ENCODE measurements at places on chromosomes 16 and 17.

DNA sequence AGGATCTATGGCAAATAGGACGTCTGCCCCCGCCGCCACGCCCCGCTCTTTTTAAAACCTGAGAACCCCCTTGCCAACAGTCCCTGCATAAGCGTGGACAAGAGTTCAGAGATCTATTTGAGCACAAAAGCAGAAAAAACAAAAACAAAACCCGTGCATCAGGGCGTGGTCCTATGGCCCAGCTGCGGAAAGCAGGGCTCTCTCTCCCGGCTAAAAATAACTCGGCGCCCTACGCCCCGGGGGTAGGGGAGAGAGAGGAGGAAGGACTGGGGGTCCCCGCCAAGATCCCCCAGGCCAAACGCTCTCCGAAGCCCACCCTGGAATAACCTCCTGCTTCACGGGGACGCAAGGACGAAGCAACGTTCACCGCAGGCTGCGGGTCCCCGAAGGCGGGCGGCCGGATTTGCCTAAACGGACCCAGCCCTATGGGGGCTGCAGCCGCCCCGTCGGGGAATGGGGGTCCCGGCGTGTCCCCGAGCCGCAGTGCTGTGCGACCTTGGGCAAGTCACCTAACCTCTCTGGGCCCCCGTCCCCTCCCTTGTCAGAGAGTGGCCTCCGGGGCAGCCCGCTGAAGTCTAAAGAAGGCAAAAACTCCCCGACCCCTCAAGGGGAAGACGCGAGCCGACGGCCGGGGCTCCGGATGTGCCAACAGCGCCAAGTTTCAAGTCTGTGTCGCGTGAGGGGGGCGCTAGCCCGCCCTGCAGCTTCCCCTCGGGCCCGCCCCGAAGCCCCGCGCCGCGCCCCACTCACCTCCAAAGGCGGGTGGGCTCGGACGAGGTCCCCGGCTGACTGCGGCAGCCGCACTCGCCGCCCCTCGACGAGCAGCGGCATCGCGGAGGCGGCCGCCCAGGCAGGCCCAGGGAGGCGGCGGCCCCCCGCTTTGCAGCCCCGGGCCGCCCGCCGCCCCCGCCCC, 477 bp downstream of the NTAN1 start:
- H3K4me3 ChIP-seq: peak overlapping the region; percentile 91
- H3K36me3 ChIP-seq: peaks cover 11% of the 10 kb centered on the region
- H3K27ac ChIP-seq: peak overlapping the region; percentile 88
- H3K4me1 ChIP-seq: peaks cover 23% of the 10 kb centered on the region

DNA sequence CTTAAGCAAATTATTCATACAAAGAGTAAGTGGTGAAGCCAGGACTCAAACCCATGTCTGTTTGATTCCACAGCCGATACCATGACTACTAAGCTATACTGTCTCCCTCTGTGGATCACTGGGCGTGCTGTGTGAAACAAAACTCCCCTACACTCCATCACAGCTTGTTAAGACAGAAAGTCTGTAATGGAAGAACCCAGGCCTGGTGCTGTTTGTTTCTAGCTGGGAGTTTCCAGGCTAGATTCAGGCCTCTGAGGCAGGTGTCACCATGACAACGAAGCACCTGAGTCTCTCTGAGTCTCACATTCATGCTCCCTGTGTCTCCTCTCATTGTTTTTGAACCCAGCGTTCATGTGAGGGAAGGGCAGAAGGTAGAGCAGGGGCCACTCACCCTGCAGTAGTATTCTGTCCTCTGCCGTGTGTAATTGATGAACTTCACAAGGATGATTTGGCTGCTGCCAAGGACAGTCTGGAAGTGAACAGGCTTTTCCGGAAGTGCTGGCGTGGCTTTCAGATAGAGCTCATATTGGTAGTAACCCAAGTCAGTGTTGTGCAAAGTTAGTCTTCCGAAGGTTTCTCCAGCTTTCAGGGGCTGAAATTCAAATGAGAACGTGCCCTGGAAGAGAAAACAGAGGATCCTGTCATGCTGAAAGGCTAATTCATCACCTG, 8.6 kb upstream of the VAC14 start:
- H3K4me1 ChIP-seq: peaks cover 5% of the 10 kb centered on the region
- no peaks in the 10 kb centered on the region for H3K36me3 ChIP-seq
- peaks cover 32% of the 10 kb centered on the region for H3K27me3 ChIP-seq

DNA sequence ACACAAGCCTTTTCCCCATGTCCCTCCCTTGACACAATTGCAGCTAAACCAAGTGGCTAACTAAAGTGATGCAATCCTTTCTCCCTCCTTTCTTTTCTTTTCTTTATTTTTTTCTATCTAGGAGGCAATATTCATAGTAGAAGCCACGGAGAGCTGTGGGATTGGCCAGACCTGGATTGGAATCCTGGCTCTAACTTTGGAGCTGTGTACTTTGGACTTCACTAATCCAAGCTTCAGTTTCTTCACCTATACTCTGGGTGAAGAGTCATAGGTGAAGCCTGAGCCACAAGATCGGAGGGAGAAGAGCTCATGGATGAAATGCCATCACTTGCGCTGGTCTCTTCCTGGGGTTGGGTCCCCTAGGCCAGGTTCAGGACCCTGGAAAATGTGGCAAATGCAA, 177.2 kb downstream of the IRX5 start:
- DNase-seq: no peak
- no peaks in the 10 kb centered on the region for H3K4me1 ChIP-seq
- no peak overlapping the region for H3K4me3 ChIP-seq
- H3K27ac ChIP-seq: no peak overlapping the region

DNA sequence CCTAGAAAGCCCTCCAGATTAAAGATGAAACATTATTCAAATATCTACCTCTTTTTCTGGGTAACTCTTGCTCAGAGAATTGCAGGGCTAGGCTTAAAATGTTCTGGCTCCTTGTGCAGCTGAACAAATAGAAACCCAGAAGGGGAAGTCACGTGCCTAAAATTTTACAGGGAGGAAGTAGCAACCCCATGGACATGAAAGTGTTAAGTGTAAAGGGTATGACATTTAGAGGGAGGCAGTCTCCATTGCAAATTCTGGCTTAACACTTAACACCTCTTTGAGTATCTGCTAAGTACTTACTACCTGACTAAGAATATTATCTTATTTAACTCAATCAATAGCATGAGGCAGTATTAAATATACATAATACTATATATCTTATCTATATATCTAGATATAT, 376.1 kb upstream of the ERCC4 start:
- H3K27me3 ChIP-seq: no peaks in the 10 kb centered on the region
- no peak overlapping the region for H3K27ac ChIP-seq
- no peaks in the 10 kb centered on the region for H3K36me3 ChIP-seq
- no peak for DNase-seq
- H3K4me3 ChIP-seq: no peak overlapping the region

DNA sequence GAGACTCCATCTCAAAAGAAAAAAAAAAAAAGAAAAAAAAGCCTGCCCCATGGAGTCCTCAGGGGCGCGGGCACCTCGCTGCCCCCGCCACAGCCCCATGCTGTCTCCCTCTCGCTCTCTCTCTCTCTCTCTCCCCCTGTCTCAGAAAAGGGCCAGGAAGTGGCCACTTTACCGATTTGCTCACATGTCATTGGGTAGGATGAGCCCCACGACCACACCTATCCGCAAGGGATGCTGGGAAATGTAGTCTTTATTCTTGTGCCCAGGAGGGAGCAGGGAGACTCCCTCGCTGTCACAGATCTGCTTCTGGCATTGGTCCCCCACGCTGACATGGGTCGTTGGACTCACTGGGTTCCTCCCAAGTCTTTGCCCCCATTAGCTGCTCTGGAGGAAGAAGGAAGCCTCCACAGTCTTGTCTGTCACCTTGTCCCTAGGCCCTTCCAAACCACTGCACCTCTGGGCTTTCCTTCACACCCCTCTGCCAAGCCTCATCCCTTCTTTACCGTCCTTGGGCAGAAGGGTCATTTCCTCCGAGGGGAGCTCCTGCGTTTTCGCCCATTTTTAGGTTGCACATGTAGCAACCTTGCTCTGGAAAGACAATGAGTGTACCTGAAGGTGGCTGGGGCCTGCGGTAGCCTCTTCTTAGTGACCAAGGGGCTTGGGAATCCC, 6.9 kb upstream of the GJD3 start:
- no peaks in the 10 kb centered on the region for H3K36me3 ChIP-seq
- H3K4me1 ChIP-seq: peaks cover 20% of the 10 kb centered on the region
- DNase-seq: peak; percentile 49
- H3K27me3 ChIP-seq: peaks cover 12% of the 10 kb centered on the region
- H3K4me3 ChIP-seq: no peak overlapping the region

- no peak overlapping the region for H3K27ac ChIP-seq
- DNase-seq: no peak
- no peaks in the 10 kb centered on the region for H3K36me3 ChIP-seq
Measured at GRCh38 chr16:58913456-58913855, 179.3 kb upstream of the GOT2 start.

- H3K4me1 ChIP-seq: no peaks in the 10 kb centered on the region
- peaks cover 52% of the 10 kb centered on the region for H3K36me3 ChIP-seq
- H3K4me3 ChIP-seq: no peak overlapping the region
- H3K27me3 ChIP-seq: no peaks in the 10 kb centered on the region
- peak; percentile 91 for DNase-seq
Measured at GRCh38 chr17:76397687-76398522, 13.5 kb downstream of the SPHK1 start.

DNA sequence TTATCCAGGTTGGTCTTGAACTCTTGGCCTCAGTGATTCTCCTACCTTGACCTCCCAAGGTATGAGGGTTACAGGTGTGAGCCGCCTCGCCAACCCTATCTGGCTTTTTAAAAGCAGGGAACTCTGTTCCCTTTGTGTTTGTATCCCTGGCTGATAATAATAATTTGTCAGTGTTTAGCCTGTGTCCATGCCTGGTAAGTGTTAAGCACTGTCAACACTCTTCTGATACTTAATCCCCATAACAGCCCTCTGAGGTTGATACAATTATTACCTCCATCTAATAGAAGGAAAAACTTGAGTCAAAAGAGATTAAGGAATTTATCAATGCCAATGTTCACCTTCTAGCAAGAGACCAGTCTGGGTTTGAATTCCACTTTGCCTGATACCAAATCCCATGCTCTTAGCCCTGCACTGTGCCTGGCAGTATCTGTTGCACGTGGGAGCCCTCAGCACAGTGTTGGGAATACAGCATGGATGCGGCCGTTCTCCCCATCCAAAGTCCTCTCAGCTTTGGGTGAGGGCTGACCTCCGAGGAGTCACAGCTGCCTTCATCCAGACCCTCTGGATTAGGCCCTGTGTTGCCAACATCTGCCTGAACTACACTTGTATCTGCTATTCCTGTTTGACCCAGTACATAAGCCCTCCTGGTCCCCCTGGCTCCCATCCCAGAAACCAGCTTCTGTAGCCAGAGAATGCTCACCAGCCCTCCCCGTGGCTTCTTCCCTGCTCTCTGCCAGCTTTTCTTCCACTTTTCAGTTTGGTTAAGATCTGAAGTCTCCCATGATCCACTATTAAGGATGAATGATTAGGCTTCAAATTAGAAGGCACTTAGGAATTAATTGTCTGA, 335.6 kb upstream of the ASIC2 start:
- no peak for DNase-seq
- H3K4me1 ChIP-seq: no peaks in the 10 kb centered on the region
- peaks cover 4% of the 10 kb centered on the region for H3K27me3 ChIP-seq

- H3K4me1 ChIP-seq: no peaks in the 10 kb centered on the region
- no peak overlapping the region for H3K27ac ChIP-seq
- H3K36me3 ChIP-seq: no peaks in the 10 kb centered on the region
- H3K4me3 ChIP-seq: no peak overlapping the region
- DNase-seq: no peak
Measured at GRCh38 chr16:11462036-11462435, 116.8 kb downstream of the RMI2 start.

DNA sequence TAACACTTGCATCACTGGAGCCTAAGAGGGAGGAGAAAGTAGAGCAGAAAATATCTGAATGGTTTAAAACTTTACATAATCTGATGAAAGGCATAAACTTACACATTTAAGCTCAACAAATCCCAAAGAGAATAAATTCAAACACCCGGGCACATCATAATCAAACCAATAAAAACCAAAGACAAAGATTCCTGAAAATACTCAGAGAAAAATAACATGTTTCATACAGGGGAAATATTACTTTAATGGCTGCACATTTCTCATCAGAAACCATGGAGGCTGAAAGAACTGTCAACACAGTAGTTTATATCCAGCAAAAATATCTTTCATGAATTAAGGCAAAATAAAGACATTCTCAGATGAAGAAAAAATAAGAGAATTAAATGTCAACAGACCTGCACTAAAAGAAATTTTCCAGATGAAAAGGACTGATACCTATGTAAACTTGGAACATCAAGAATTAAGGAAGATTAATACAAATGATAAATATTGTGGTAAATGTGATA, 34.2 kb downstream of the C16orf87 start:
- H3K27me3 ChIP-seq: no peaks in the 10 kb centered on the region
- peaks cover 22% of the 10 kb centered on the region for H3K36me3 ChIP-seq
- H3K4me1 ChIP-seq: no peaks in the 10 kb centered on the region
- H3K27ac ChIP-seq: no peak overlapping the region
- no peak for DNase-seq
